ENCODE measurements at places on chromosomes 6 and 20. TPM values are rescaled to one million over a fixed set of nuclear protein-coding genes. Genes with fewer than 3 reads are reported as not detected.

The WFDC12 gene
- total RNA-seq, result not detected

The CALHM5 gene
- total RNA-seq, result not detected

The TSPO2 gene
- not detected for total RNA-seq

The CAP2 gene
- 2.1 TPM for total RNA-seq

The ELOVL5 gene
- total RNA-seq, result 42.1 TPM

The CLIC1 gene
- total RNA-seq, result 480 TPM

The NELFCD gene
- 27.4 TPM for total RNA-seq

The ZNF343 gene
- 11.3 TPM for total RNA-seq
